ENCODE measurements at places on chromosomes 5 and 9.

DNA sequence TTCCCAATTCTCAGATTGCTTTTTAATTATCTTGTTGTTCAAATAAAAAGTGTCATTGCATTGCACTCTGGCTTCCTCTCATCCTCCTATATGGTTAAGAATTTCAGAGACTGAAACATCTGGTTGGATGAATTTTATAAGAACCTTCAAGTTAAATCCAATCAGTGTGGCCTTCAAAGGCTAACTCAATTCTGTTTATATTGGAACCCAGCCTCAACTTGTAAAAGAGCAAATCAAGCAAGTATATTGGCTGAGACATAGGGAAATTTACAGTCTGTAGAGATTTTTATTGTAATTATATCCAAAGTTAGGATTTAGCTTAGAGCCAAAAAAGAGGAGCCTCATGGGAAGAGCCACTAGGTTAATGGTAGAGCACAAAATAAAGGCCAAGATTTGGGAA is 159.9 kb upstream of the FER start:
- DNase-seq = no peak

GRCh38 chr5:55231029-55231918 is 2.1 kb downstream of the CCNO start:
- DNase-seq = no peak

DNA sequence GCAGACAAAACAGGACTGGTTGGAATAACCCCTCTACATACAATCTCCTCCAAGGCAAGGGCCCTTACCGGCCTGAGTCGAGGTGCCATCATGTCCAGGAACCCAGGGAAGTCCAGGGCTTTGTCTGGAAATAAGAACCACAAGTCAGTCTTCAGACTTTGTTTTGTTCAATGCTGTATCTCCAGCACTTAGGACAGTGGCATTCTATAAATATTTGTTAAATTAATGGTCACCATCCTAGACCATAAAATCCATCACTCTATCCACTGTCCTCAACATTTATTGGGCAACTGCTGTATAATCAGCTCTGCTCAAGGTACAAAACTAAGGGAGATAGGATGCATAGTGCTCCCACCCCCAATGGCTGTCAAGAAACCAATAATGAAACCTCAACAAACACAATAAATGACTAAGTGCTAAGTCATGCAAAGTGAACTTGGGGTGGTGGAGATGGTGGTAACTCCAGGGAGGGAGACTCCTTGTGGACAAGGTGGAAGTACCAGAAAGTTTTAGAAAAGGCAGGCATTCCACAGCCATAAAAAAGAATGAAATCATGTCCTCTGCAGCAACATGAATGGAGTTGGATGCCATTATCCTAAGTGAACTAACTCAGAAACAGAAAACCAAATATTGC is 5.0 kb downstream of the RELL2 start:
- DNase-seq = peak; percentile 14

GRCh38 chr5:95352691-95353090 is 38.5 kb upstream of the FAM81B start:
- DNase-seq = no peak

DNA sequence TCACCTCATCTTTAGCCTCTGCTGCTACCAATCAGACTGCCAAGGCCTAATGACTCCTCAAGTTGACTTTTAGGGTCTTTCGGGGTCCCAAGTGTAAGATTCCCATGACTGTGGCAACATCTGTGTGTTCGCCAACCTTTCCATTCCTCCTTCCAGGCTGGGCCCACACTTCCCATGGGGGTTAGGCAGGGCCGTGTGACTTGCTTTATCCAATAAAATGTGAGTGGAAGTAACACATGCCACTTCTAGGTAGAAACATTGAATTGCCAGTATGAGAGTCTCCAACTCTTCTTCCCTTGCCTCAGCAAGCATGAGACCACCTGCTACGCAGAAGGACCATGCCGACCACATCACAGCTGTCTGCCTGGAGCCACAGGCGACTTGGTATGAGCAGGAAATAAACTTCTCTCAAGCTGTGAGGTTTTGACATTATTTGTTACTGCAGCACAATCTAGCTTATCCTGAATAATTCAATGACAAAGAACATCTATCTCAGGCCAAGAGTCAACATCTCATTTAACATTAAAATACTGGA is 190.4 kb upstream of the IER5L start:
- no peak for DNase-seq

DNA sequence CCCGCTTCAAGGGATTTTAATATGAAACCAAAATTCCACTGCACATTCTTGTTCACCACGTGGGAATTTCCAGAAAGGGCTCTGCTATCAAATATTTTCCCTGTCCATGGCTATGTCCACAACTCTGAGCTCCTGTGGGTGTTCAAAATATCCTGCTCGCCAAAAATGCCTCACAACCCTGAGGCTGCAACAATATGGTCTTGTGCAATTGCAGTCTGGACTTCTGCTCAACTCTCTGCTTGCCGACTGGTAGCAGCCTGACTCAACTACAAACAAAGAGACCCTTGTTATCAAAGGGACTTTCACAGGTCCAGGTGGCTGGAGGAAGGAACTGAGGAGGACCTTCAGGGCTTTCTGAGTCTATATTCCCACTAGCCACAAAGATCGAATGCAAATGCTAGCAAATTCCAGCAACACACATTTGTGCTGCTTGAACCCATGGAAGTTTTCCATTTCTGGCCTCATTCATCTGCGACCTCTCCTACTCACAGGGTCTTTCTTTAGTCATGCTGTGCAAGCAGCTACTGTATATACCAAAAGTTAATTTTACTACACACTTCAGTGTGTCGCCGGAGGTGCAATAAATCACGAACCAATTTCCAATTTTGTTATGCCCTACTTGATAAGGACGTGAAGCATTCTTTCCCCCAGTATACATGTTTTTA is 169.2 kb upstream of the SLC30A5 start:
- no peak for DNase-seq

- DNase-seq = no peak
Measured at GRCh38 chr9:31166516-31166915, 1217.9 kb upstream of the ACO1 start.

DNA sequence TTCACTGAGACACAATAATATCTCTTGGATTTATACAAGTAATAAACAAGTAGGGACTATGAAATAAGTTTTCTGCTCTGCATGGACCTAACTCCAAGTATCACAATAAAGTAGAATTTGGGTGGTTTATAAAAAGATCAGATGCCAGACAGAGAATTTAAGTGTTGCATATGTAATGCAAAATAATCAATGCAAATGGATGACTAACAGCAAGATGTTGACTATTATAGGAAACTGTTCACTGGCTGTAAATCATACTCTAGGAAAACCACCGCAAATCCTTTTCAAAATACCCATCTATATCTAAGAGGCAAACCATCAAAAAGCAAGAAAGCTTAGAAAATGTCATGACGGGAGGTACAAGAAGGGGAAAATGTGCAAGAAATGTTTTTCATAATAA is 539.8 kb upstream of the FAM174A start:
- no peak for DNase-seq

GRCh38 chr5:50697739-50698138 is 31.3 kb downstream of the PARP8 start:
- DNase-seq = no peak

GRCh38 chr5:107554776-107555424 is 115.8 kb downstream of the EFNA5 start:
- DNase-seq = no peak

Measured in hematopoietic multipotent progenitor cell treated with erythropoietin and hydrocortisone succinate and interleukin-3 and kit ligand, for 17 days (in vitro differentiated cells).